ENCODE measurements at places on chromosomes 12 and 14.
A peak's percentile ranks its signal among the peaks of the same experiment; 100 is the strongest.

- no peak for DNase-seq
These were observed 24.7 kb downstream of the HNRNPC start for GRCh38 chr14:21244544-21244943.

GRCh38 chr12:108345716-108346633 is 6.9 kb upstream of the CMKLR1 start:
- DNase-seq: no peak

GRCh38 chr12:6334940-6335450 is 6.9 kb downstream of the TNFRSF1A start:
- DNase-seq: no peak

DNA sequence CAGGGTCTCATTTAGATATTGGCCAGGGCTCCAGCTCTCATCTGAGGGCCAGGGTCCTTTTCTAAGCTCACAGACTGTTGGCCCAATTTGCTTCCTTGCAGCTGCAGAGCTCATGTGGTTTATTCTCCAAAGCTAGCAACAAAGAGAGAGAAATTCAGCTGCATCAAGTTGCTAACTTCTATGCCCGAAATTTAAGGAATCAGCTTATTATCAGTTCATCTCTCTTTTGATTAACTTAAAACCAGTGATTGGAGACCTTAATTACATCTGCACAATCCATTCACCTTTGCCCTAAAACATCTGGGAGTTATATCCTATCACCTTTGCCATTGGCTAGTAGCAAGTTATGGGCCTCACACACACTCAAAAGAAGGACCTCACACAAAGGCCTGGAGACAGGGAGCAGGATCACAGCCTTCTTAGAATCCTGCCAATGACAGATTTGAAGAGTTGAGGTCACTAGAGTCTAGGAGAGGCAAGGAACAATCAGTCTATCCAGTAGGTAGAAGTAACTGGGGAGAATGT is 258.8 kb upstream of the GARIN6 start:
- no peak for DNase-seq

- no peak for DNase-seq
These were observed 117.9 kb upstream of the PZP start for GRCh38 chr12:9326085-9326484.

GRCh38 chr14:52348279-52348678 is 34.2 kb downstream of the PTGER2 start:
- no peak for DNase-seq

DNA sequence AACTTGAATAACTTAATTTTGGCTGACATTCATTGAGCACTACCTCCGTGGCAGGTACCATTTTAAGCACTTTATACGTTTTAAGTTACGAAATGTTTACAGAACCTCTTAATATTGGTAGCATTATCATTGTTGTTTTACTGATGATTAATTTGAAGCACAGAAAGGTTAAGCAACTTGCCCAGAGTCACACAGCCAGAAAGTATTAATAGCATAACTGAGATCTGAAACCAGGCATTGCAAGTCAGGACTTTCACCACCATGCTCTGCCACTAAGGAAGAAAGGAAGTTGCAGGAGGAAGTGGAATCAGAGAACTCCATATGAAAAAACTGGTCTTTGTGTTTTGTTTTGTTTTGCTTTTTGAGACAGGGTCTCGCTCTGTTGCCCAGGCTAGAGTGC is 28.2 kb upstream of the BCAT1 start:
- no peak for DNase-seq

DNA sequence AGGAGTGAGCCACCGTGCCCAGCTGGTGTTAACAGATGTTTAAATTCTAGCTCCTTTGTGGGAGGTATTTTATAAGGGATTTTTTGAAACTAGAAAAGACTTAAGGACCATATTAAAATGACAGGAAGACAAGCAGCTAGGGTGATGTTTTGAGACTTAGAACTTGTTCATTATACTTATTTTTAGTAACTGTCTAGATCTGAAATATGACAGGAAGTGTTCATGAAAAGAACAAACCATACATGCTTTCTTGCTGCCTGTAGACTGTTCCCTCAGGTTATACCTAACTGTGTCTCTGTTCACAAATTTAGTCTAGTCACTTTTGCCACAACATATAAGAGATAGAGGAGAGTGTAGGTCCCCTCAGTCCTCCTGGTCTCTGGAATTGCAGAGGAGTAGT is 36.9 kb upstream of the KCNH3 start:
- DNase-seq: no peak

- DNase-seq: no peak
These were observed 15.0 kb upstream of the MDM2 start for GRCh38 chr12:68792952-68793351.

- DNase-seq: no peak
These were observed 86.1 kb downstream of the BCL2L14 start for GRCh38 chr12:12156828-12157227.

- peak; percentile 16 for DNase-seq
These were observed at the start of gene ARID4A for GRCh38 chr14:58298477-58299400. Gene ARID4A (plus strand): TSS chr14:58298555. CDS start chr14:58299855, 1,300 bp downstream.

- no peak for DNase-seq
These were observed 97.8 kb downstream of the EPS8 start for GRCh38 chr12:15691388-15691787.

DNA sequence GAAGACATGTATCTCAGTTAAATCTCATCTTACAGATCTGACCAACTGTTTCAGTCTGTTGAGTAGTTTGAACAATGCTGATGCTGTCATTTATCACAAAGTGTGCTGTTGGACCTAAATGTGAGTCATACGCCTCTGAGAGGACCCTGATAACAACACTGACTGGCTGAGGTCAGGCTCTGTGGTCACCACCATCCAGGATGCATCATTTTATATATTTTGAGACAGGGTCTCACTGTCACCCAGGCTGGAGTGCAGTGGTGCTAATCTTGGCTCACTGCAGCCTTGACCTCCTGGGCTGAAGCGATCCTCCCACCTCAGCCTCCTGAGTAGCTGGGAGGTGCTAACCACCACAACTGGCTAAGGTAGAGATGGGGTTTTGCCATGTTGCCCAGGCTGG is 181.0 kb upstream of the RGS6 start:
- no peak for DNase-seq

DNA sequence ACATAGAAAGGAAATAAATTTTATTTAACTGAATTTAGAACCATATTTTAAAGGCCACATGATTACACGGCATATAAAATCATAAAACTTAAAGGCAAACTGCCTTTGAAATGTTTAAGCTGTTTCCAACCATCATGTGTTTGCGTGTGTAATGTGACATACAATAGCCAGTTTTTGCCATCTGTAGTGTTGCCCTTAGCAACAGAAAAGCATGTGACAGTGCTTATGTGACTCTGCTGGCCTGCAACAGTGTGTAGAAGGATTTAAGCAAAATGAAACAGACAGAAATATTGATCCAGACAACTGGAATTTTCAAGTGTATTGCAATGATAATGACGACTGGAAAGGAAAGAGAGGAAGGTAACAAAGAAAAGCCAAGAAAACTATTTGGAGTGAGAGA is 49.5 kb downstream of the TSPAN19 start:
- no peak for DNase-seq

DNA sequence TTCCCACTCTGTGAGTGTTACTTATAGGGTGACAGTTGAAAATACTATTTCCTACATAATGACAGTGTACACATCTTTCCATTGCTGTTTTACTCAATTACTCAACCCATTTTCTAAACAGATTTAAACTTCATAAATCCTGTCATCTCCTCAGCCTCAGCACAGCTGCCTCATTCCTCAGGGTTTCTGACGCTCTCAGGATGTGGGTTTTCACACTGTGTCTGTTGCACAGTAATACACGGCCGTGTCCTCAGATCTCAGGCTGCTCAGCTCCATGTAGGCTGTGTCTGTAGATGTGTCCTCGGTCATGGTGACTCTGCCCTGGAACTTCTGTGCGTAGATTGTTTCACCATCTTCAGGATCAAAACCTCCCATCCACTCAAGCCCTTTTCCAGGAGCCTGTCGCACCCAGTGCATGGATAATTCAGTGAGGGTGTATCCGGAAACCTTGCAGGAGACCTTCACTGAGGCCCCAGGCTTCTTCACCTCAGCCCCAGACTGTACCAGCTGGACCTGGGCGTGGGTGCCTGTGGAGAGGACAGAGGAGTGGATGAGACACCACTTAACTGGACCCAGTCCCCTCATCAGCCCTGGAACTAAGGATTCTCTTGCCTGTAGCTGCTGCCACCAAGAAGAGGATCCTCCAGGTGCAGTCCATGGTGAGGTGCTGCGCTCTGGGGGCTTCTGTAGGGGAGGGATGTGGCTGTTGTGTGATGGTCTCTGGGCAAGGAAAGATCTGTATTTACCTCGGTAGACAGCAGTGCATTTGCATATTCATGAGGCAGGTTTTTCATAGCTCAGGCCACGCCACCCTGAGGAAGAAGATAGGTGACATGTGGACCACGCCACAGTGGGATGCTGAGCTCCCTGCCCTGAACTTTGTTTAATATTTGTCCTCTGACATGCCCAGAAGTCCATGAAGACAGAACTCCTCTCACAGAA is 750.2 kb downstream of the TMEM121 start:
- DNase-seq: no peak

DNA sequence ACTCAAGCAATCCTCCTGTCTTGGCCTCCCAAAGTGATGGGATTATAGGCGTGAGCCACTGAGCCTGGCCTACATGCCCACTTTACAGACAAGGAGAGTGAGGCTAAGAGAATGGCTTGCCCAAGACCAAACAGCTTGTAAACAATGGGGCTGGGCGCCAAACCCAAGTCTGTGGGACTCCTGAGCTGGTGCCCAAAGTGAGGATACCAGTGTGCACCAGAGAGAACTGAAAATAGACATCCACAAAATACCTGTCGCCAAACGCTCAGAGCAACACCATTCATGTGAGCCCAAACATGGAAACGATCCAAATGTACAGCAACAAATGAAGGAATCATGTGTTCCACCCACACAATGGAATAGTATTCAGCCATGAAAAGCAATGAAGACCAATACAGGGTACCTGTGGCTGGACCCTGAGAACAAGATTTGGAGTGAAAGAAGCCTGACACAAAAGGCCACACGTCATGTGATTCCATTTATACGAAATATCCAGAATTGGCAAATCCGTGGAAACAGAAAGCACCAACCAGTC is 38.2 kb downstream of the CCNK start:
- DNase-seq: no peak

GRCh38 chr14:105077649-105077995 is 12.4 kb upstream of the GPR132 start:
- DNase-seq: no peak

- DNase-seq: no peak
These were observed 23.1 kb downstream of the GMFB start for GRCh38 chr14:54465654-54466053.

GRCh38 chr12:121170611-121171260 is 38.1 kb downstream of the P2RX7 start:
- DNase-seq: no peak

DNA sequence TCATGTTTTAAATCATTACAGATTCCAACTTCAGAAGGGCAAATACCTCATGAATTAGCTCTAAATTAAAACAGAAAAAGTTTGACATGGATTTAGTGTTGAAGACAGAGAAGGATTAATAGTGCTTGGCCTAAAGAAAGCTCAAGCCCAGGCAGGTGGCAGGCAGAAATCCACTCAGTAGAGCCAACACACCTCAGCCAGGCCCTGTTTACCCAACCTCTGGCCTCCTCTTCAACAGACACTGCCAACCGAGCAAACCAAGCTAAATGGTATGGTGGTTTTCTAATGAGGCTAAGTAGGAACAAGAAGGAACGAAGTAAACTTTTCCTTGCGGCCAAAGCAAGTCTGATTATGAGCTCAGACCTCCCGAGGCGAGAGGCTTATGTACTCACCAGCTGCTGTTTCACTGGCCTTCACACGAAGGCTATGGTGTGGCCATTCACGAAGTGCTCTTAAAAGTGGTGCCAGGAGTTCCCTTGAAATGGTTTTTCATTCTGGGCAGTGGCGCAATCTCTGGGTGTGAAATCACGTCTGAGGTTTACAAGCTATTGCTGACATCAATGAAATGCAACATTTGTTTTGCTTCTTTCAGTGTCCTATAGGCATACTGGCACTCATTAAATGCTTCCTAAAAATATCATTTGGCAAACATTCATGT is 124.1 kb upstream of the LGR5 start:
- DNase-seq: no peak

GRCh38 chr12:82862069-82862841 is 175.5 kb downstream of the TMTC2 start:
- no peak for DNase-seq

DNA sequence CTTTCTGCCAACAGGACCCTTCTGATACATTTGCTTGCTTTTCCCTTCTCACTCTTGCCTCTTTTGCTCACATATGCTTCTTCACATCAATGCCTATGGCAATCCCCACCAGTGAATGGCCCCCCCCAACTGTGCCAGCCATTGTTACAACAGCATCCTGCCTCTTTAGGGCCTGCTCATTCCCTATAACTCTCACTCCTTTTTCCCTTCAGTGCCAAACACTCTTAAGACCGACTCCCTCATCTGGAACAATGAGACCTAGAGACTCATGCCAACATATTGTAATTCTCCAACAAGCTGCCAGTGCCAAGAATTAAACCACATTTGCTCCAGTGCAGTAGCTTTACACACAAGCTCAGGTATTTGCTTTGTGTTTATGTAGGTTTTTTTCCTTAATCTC is 189.0 kb downstream of the SOX5 start:
- DNase-seq: no peak

DNA sequence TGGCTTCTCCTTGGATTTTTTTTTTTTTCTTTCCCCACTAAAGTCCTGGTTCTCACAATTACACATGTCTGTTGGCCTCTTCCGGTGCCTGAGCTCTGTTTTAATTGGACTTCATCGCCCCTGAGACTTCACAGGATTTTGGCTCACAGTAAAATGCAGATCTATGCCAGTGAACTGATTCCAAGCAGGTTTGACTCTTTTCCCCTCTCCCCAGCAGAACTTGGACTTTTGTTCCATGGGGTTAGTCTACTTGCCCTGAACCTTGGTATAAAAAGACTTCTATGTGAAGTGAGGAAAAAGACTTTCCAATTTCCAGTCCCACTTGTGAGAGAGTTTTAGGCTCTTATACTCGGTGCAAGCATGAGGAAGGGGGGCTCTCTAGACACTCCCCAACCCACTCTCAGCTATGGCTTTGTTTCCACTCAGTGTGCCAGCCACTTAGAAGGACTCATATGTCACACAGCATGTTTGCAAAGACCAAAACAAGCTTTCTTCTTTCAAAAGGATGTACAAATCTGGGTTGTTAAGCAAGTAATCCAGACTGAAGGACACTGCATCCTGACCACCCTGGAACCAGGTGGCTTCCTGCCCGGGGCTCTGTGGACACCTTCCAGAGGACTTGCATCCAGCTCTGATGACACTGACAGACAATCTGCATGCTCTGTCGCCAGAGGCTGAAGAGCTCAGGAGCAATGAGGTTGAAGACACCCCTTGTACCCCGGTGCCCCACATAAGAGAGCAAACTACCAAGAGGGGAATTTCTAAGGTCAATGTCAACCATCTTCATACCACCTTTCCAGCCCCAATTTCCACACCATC is 221.9 kb upstream of the EGLN3 start:
- no peak for DNase-seq

DNA sequence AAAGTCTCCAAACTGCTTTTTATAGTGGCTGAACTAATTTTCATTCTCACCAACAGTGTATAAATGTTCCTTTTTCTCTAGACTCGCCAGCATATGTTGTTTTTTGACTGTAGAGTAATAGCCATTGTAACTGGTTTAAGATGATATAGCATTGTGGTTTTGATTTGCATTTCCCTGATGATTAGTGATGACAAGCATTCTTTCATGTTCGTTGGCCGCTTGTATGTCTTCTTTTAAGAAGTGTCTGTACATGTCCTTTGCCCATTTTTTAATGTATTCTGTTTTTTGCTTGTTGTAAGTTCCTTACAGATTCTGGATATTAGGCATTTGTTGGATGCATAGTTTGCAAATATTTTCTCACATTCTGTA is 404.9 kb downstream of the FLRT2 start:
- DNase-seq: no peak

GRCh38 chr14:69142101-69142500 is 10.8 kb downstream of the DCAF5 start:
- no peak for DNase-seq

All from stimulated activated CD8-positive, alpha-beta memory T cell treated with anti-CD3 and anti-CD28 coated beads, Interleukin-7, amount 100 ng/mL, for 1 hour (primary cell).